ENCODE measurements at places on chromosomes 5 and 9. TPM values are rescaled to one million over a fixed set of nuclear protein-coding genes. Genes with fewer than 3 reads are reported as not detected.
A peak's percentile ranks its signal among the peaks of the same experiment; 100 is the strongest.

DNA sequence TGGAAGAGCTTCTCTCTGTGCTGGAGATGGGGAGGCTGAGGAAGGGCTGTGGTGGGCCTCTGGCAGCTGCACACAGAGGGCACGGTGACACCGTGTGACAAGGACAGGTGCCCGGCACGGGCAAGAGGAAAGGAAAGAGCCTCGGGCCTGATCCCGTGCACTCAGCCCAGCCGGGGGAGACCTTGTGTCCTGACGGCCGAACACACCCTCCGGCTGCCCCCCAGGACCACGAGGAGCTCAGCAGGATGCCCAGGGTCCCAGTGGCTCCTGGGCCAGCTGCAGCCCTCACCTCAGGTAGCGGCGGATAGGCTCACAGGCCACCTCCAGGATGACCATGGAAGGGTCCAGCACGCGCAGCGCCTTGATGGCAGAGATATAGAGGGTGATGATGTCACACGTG, 5.5 kb downstream of the ANAPC2 start:
- no peak for DNase-seq

SLC25A2 gene
- not detected for total RNA-seq

TAS2R1 gene
- total RNA-seq: not detected

- DNase-seq: peak; percentile 18
Observed at GRCh38 chr9:135281791-135282737, 194.6 kb downstream of the OLFM1 start.

- DNase-seq: no peak
Observed at GRCh38 chr9:92988215-92988768, 41.0 kb downstream of the FGD3 start.

- no peak for DNase-seq
Observed at GRCh38 chr5:1529498-1529897, 5.7 kb upstream of the LPCAT1 start.

DNA sequence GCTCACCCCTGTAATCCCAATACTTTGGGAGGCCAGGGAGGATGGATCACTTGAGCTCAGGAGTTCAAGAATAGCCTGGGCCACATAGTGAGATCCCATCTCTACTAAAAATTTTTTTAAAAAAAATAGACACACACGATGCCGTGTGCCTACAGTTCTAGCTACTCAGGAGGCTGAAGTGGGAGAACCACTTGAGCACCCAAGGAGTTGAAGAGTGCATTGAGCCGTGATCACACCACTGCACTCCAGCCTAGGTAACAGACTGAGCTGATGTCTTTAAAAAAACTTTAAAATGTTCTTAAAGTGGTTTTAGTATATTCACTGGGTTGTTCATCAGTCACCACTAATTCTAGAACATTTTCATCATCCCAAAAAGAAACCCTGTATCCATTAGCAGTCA, 51.9 kb upstream of the RNF38 start:
- DNase-seq: no peak

GRCh38 chr5:61332851-61333320, 828 bp downstream of the ZSWIM6 start:
- DNase-seq: peak; percentile 66

DNA sequence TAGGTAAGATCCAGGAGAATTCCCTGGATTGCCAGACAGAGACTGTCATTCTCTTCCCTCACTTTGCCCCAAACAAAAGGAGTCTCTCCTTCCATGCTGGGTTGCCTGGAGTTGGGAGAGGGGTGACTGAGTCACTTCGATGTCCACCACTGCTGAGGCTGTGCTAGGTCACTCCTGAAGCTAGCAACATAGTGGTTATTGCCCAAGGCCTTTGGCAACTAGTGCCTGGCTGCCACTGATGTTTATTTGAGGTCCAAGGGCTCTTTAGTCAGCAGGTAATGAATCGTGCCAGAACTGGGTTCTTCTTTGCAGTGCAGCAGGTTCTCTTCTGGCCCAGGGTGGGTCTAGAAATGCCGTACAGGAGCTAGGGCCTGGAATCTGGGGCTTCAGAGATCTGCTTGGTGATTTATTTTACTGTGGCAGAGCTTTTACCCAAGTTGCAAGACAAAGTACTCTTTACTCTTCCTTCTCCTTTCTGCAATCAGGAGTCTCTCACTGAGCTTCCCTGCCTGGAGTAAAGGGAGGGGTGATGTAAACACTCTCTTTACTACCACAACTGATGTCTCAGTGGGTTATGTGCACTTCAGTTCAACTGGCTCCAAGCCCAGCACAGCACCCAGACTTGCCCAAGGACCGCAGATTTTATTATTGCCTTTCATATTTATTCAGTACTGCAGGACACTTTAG, 155.7 kb upstream of the SH3GL2 start:
- DNase-seq: no peak

- no peak for DNase-seq
Observed at GRCh38 chr5:168992016-168992415, 308.9 kb downstream of the SLIT3 start.

CTXN3 gene
- not detected for total RNA-seq

FAM174A gene
- total RNA-seq: 16.3 TPM

Measured in HT1080 (cell line).